ENCODE measurements at places on chromosomes 3 and 15.

DNA sequence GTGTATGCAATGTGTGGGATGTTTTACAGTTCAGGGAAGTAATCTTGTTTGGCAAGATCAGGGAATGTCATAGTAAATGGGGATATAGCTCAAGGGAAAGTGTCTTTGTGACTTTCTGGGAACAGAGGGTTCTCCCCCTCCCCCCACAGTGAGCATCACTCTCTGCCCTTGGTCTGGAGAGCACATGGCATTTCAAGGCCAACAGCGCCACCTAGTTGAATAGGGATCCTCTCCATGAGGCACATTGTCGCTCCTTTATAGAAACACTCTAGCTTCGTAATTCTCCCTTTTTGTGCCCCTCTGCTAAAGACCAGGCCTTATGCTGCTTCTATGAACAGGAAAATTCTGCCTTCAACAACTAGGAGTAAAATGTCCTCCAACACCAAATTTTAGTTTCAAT is 37.1 kb upstream of the ARNT2 start:
- no peak for DNase-seq

DNA sequence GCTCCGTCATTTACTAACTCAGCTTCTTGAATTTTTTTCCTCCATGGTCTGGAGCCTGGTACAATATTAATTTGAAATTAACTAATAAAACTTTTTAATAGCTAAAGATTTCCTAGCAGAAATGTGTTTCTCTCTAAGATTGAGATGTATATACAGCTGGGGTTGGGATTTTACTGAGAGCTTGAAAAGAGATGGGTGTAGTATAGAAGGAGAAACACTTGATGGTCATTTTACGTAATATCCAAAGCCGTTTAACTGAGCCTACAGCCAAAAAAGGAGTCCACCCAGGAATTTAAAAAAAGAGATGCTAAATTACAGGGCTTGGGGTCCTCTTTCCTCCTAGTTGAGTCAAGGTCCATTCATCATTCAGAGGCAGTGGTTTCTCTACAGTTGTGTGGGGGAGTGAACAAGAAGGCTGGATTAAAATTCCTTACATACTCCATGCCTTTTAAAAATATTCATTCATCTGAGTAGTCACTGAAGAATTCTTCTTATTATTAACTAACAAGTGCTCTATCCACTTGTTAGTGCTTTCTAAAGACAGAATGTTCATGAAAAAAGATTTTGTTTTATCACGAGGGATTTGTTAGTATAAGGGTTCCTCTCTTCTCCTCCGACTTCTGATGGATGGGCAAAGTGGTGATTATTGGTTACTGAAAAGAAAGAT is 255.3 kb upstream of the IL12A start:
- DNase-seq: no peak

- DNase-seq: no peak
Observed at GRCh38 chr15:101492766-101493692, 3.5 kb upstream of the PCSK6 start.

- no peak for DNase-seq
Observed at GRCh38 chr15:73918784-73919183, 7.5 kb upstream of the LOXL1 start.

All from stimulated activated CD4-positive, alpha-beta T cell treated with anti-CD3 and anti-CD28 coated beads, TNF-alpha, amount 100 ng/mL, for 1 hour (primary cell).